Natural killer cell treated with Interleukin-12 subunit alpha and Interleukin-12 subunit beta and Interleukin-15 and Interleukin-18, amount 100 ng/mL, for 72 hours (primary cell): ENCODE measurements at places on chromosomes 3 and 15.

DNA sequence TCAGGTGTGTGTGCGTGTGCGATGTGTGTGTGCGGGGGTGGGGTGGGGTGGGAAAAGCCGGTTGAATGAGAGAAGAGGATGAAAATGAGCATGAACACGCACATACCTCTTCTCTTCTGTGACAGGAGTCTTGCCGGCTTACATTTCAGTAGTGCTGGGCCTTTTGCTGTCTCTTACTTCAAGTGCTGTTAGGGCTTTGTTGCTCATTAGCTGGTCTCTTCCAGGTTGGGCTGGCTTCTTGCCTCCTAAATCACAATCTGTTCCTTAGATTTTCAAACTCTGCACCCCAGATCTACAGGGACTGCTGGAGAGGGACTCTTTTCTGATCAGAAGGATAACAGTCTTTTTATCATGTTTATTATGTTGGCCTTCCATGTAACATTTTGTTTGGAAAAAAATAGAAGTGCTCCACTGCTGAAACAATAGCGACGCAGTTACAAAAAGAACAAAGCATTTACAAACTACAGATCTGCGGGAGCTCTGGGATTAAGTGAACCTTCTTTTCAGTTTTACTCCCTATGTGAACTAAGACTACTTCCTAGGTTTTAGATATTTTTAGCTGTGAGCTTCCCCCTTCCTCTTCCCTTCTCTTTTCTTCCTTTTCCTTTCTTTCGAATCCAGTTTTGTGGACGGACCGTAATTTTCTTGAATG is 48.5 kb downstream of the USP13 start:
- no peak for DNase-seq

GRCh38 chr3:169477790-169478189 is 185.7 kb downstream of the MECOM start:
- DNase-seq: no peak

- no peak for DNase-seq
Observed at GRCh38 chr3:56089739-56090138, 378.5 kb downstream of the ERC2 start.

GRCh38 chr15:78676424-78677110 is 35.6 kb upstream of the CHRNB4 start:
- no peak for DNase-seq

DNA sequence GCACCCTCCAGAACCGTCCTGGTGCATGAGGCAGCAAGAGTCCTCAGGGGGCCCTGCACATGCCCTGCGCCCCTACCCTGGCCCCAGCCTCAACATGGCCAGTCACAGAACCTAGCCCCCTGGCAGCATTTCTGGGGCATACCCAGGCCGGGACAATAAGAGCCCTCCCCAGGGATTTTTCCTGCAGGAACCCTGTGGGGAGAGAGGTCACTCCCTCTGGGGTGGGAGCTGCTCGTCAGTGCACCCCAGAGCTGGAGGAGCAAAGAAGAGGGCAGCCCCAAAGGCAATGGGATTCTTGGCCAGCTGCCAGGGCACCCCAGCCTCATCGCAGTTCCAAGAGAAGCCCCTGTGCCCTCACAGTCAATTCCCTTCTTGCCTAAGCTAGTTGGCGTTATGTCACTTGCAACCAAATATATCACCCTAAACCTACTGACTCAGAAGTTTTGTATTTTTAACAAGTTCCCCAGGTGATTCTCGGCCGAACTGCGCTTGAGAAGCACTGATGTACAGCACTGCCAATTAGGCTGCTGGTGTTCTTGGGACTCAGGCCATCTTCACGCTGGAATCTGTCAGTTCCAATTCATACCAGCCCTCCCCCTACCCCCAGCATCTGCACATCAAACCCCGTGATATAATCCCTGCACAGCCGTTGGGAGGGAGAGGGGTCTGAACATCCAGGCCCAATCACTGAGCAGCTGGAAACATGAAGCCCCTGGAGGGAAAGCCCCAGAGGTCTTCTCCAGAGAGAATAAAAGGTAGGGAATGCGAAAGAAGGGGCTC is 87.5 kb upstream of the PRR20G start:
- DNase-seq: no peak

DNA sequence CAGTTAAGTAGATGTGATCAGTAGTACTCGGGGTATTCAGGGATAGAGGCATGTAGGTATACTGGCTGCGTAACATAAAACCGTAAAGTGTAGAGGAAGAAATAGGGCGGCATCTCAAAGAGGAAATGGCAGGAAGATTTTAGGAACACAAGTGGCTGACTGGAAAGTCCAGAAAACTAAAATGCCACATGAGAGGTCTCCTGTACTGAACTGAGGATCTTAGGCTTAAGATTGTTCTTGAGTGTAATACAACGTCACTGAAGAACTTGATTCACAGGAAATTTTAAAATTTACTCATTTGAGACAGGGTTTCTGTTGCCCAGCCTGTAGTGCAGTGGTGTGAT is 2.3 kb upstream of the LMLN start:
- DNase-seq: no peak

DNA sequence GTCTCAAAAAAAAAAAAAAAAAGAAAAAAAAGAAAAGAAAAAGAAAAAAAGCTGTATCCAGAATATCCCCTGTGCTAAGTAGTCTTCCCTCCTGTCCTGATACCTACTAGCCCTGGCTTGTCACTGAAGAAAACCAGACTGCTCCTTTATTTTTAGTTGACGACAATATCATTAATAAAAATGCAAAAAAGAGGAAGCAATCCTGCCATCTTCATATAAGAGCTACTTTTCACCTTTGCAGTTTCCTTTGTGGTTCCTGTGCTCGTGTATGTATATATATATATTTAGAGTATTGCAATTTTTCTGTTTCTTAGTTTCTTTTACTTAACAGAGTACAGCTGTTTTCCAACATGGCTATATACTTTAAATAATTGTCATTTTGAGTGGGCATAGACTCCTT is 13.6 kb downstream of the C3orf20 start:
- DNase-seq: no peak

DNA sequence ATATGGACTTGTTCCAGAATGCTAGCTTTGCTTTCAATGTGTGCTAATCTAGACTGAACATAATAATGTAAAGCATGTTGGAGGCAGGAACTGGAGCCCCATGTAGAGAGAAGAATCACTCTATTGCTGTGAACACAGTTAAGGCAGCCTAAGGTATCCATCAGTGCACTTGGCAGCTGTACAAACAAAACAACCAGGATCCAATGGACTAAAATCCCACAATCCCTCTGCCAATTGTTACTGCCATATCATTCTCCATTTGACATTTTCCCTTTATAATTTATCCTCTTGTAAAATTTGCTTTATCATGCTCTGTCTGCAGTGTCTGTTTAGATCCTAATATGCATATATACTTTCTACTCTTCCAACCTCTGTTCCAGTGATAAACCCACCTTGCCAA is 756.8 kb upstream of the LMCD1 start:
- no peak for DNase-seq

DNA sequence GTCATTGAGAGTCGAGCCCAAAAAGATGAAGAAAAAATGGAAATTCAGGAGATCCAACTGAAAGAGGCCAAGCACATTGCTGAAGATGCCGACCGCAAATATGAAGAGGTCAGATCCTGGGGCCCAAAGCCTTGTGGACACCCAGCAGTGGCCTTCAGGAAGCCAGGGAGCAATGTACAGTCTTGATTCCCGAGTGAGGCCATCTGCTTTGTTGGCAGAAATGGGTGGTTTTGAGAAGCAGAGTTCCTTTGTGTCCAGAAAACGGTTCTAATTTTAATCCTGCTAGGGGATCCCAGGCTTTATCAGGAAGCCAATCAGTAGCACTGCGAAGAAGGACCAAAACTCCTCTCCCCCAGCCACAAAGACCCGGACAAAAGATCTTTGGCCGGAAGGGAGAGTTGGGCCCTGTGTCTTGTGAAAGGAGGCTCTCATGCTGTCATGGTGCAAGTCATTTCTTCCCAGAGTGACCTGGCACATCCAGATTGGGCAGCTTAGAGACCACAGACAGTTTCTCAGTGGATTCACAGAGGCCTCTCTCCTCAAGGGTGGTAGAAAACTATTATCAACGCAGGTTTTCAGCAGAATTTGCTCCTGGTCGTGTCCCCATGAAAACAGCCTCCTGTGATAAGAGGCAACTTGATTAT is 17.1 kb downstream of the TPM1 start:
- DNase-seq: no peak

DNA sequence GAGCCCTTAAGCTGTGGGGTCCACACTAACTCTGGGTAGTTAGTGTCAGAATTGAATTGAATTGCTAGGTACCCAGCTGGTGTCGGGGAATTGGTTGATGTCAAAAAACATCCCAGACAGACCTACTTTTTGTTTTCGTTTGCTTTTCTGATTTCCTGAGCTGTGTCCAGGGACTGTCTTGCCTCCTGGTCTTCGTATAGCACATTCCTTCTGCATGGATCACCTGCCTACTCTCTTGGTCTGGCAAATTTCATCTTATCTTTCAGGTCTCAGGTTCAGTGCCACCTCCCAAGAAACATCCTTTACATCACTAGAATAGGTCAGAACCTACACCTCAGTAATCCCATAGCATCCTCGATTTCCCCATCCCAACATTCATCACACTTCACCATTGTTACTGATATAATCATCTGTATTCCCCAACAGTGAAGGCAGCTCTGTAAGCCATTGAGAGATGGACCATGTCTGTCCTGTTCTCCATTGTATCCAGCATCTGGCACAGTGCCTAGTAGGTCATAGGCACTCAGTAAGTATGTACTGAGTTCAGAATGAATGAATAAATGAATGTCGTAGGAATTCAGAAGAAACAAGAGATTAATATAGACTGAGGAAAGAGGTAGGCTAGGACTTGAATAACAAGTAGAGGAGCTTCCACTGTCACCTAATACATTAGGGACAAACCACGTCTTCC is 81.2 kb downstream of the ANP32A start:
- DNase-seq: no peak

- DNase-seq: no peak
Observed at GRCh38 chr15:55255714-55256113, 33.9 kb downstream of the RAB27A start.

GRCh38 chr3:64107190-64107589 is 83.9 kb upstream of the PSMD6 start:
- no peak for DNase-seq

GRCh38 chr15:77419836-77420609 is at the start of gene PEAK1:
PEAK1 (minus strand) TSS chr15:77420104; CDS start chr15:77181926, 238,178 bp downstream.
- DNase-seq: peak; percentile 99

GRCh38 chr3:146504498-146505197 is 35.3 kb upstream of the PLSCR2 start:
- DNase-seq: no peak
